ENCODE measurements at places on chromosomes 11 and 22. TPM values are rescaled to one million over a fixed set of nuclear protein-coding genes. Genes with fewer than 3 reads are reported as not detected.

Gene SPDYC
- not detected for total RNA-seq

Gene ANO1
- 0.37 TPM for total RNA-seq

Gene OR4C16
- not detected for total RNA-seq

Gene BIK
- not detected for total RNA-seq

Gene E2F8
- total RNA-seq, result 4.0 TPM

Gene RAB3IL1
- 2.3 TPM for total RNA-seq

- DNase-seq, result no peak
These were observed 73.4 kb downstream of the MYEOV start for GRCh38 chr11:69367211-69367964.

DNA sequence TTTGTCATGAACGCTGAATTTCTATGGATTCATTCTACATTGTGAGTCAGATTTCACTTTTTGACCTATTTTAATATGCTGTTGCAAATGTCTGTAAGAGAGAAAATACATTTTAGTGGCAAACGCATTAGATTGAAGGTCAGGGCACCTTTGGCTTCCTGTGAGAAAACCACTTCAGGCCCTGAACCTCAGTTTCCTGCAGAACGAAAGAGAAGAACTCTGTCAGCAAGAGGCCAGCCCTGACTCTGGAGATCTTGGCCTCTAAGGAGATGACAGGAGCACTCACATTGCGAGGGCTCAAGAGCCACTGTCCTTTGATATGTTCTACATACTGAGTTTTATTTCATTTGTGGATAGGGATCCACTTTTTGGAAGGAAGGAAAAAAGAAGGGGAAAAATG lies 83.6 kb downstream of the KCNJ1 start:
- DNase-seq, result no peak

DNA sequence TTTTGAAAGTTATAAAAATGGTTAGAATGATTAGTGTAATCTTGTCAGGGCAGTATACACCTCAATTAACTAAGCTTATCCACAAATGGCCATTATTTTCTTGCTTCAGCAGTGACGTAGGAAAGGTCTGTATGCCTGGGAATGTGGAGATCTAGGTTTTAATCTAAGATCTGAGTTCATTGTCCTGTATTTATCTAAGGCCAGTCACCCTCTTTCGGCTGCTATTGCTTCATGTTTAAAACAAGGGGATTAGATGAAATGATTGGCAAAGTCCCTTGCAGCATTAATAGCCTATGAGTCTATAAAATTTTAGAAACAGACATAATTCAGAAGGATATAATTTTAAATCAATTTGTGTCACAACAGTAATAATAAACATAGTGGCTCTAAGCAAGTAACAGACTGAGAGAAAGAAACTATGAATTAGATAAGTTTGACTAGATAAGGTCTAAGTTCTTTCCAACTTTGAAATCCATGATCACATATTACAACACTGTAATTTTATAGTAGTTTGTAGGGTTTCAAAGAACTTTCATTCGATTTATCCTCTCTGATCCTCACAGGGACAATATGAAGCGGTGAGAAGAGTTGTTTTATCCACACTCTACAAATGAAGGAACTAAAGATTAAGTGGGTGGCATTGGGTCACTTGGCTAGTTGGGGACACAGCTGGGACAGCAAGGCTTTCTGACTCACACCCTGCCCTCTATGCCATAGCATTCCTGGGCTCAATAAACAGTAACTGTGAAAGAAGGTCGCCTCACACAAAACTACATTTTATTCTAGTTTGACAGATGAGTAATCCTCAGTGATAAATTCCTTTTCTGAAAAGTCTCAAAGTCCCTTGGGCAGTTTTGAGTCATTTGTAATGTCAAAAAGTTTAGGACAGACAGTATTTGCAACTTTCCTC lies 60.6 kb upstream of the RDX start:
- DNase-seq, result peak; percentile 65

DNA sequence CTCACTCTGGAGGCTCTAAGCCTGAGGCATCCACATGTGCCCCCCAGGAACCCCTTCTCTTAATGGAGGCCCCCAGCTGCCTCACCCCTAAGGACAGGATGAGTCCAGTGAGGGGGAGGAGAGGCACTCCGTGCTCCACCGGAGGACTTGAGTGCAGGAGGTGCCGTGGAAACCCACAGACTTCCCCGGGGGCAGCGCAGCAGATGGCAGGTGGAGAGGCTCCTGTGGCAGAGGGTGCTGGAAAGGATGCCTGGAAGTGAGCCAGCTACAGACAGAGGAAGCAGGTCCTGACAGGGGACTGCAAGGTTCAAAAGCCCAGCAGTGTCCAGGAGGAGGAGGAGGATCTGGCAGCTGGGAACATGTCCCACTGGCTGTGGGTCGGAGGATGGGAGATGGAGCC lies 1384.0 kb downstream of the TBC1D22A start:
- DNase-seq, result no peak

DNA sequence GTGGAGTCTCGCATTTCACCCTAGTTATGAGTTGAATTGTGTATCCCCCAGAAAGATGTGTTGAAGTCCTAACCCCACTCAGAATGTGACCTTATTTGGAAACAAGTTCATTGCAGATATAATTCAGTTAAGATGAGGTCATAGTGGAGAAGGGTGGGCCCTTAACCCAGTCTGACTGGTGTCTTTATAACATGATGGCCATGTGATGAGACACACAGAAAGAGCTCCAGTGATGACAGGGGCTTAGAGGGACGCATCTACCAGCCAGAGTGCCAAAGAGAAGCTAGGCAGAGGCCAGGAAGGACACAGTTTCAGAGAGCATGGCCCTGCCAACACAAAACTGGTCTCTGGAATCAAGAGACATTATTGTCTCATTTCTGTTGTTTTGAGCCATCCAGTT lies 50.3 kb downstream of the LARGE1 start:
- no peak for DNase-seq

DNA sequence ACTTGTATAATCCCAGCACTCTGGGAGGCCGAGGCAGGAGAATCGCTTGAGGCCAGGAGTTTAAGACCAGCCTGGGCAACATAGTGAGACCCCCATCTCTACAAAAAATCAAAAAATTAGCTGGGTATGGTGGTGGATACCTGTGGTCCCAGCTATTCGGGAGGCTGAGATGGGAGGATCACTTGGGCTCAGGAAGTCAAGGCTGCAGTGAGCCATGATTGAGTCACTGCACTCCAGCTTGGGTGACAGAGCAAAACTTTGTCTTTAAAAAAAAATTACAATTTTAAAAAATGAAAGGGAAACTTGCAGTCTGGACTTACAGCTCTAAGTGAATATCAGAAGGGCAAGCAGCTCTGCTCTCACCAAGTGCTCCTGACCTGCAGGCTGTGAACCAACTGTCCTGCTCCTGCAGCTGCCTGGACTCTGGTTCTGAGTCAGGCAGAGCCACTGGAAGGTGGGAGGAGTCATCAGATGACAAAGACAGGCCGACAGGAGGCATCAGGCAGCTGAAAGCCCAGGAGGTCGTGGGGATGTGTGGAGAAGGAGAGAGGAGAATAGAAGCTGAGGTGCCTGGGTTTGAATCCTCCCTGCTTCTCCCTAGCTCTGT lies 9.6 kb downstream of the SMTNL1 start:
- DNase-seq, result no peak

- DNase-seq, result no peak
These were observed at the start of gene PTGDR2 for GRCh38 chr11:60855726-60856633. TSS of gene PTGDR2 (minus strand) at chr11:60855950. CDS start at chr11:60853722, 2,228 bp downstream.

DNA sequence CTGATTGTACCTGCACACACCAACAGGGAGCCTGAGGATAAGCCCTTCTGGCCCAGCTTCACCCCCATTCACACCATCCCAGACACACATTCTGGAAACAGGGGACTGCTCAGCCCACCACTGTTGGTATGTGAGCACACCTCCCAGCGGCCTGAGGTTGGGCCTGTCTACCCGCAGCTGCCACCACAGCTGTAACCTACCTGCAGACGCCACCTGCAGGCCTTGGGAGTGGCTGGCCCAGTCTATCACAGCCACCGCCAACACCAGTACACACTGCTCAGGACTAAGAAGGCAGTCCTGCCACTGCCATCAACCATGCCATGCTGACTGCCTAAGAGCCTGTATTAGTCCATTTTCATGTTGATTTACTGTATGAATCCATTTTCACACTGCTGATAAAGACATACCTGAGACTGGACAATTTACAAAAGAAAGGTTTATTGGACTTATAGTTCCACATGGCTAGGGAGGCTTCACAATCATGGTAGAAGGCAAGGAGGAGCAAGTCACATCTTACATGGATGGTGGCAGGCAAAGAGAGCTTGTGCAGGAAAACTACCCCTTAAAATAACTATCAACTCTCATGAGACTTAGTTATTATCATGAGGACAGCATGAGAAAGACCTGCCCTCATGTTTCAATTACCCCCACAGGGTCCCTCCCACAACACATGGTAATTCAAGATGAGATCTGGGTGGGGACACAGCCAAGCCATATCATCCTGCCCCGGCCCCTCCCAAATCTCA lies 30.6 kb downstream of the RSF1 start:
- DNase-seq, result no peak

DNA sequence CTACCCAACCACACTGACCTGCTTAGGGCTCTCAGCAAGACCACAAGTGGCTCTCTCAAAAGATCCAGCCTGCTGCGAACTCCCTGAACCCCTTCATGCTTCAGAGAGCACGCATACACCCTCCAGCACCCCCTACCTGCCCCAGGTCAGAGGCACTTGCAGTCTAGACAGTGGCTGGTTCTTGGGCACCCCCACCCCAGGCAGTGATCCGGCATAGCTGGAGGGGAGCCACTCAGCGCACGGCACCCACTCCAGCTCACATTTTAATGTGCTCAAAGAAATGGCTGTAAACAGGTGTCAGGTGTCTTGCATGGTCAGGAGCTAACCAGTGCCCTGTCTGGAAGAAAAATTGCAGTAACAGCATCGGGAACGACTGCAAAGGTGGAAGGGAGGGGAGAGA lies 140.8 kb downstream of the PKNOX2 start:
- DNase-seq, result no peak

DNA sequence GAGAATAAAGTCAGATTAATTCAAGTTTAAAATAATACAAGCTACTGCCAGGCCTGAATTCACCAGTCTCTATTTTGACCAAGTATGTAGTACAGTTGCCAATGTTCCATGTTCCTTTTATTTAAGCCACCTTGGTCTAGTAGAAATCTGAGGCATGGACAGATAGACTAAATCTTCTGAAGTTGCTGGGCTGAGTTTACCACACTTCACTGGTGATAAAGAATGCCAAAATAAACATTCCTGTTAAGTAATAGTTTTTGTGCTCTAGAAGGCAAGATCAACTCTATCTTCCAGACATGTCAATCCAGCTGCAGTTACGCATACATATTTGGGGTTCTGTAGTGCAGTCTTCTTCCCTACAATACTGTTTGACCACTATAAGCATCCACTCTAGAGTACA lies 83.9 kb upstream of the C11orf87 start:
- no peak for DNase-seq

DNA sequence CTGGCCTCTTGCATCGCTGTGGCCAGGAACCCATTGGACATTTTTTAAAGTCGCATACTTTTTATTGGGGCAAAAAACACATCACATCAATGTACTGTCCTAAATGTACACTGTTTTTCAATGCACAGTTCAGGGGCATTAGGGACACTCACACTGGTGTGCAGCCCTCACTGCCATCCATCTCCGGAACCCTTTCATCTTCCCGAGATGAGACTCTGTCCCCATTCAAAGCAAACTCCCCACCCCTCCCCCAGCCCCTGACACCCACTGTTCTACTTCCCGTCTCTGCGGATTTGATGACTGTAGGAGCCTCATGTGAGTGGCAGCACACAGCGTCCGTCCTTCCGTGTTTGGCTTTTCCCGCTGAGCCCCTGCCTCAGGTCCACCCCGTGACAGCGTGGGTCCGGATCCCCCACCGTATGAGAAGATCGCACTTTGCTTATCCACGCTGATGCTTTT lies 41.8 kb upstream of the TH start:
- DNase-seq, result no peak

GRCh38 chr11:47060807-47061206 lies 115.9 kb downstream of the ARFGAP2 start:
- peak; percentile 9 for DNase-seq

DNA sequence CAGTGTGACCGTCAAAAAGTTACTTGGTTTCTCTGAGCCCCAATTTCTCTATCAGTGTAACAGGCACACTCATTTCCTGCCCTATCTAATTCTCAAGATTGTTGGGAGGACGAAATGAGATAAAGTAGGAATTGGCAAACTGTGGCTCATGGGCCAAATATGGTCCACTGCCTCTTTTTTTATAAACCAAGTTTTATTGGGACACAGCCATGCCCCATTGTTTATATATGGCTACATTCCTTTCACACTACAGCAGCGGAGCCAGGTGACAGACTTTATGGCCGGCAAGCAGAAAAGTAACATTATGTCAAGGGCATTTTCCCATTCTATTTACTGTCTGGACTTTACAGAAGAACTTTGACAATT lies 116.7 kb upstream of the TIMP3 start:
- DNase-seq, result peak; percentile 47

GRCh38 chr11:105701098-105701497 lies 91.2 kb downstream of the GRIA4 start:
- no peak for DNase-seq

- DNase-seq, result no peak
These were observed 19.4 kb downstream of the RPS6KA4 start for GRCh38 chr11:64378335-64378880.

GRCh38 chr11:120011836-120012235 lies 126.1 kb downstream of the TRIM29 start:
- DNase-seq, result no peak

GRCh38 chr11:31764766-31765165 lies 46.4 kb downstream of the PAX6 start:
- no peak for DNase-seq

DNA sequence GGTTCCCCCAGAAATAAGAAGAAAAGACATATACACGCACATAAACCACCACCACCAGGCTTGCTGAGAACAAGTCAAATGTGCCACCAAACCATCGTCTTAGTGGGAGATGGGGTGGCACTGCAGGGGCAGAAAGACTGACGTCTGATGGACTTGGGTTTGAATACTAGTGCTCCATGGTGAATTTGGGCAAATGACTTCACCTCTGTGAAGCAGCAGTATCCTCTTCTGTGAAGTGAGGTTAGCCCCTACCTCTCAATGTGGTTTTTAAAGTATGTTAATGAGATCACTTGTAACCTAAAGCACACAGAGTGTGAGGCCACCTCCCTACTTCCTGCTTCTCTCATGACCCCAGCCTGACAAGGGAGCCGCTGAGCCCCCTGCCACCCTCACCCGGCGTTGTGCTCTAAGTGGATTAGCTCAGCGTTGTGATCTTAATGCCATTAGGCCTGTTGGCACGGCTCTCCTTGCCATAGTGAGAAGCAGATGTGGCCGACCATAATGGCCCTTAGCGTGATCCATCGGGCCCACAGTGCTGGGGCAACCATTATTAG lies 14.4 kb downstream of the ZBTB16 start:
- no peak for DNase-seq
